Renal cortical epithelial cell (primary cell): ENCODE measurements at places on chromosomes 5 and 9. TPM values are rescaled to one million over a fixed set of nuclear protein-coding genes. Genes with fewer than 3 reads are reported as not detected.

The PTTG1 gene
- total RNA-seq, result 19.9 and 107 TPM in 2 replicates

The EGFLAM gene
- under 0.01 and 7.0 TPM in 2 replicates for total RNA-seq

The TMEM232 gene
- total RNA-seq, result 2.3 and 9.1 TPM in 2 replicates

The FIBCD1 gene
- 0.52 and 7.9 TPM in 2 replicates for total RNA-seq

The WNT8A gene
- not detected in 2 replicates for total RNA-seq

The EFNA5 gene
- 27.8 and 107 TPM in 2 replicates for total RNA-seq

The DMRTA1 gene
- 2.8 and 5.5 TPM in 2 replicates for total RNA-seq

The PCDHGA1 gene
- total RNA-seq, result under 0.01 and 0.80 TPM in 2 replicates

The ZBTB5 gene
- total RNA-seq, result 8.3 and 21.3 TPM in 2 replicates

The SPINK4 gene
- total RNA-seq, result not detected in 2 replicates

The C9orf72 gene
- 7.4 and 7.5 TPM in 2 replicates for total RNA-seq

The NR5A1 gene
- total RNA-seq, result not detected in 2 replicates

The FANCC gene
- 2.8 and 8.6 TPM in 2 replicates for total RNA-seq

The DMRT2 gene
- not detected in 2 replicates for total RNA-seq

- no peak for DNase-seq
Measured at GRCh38 chr5:150289551-150290390, at the start of gene CAMK2A. TSS of gene CAMK2A (minus strand) at chr5:150289773. CDS start at chr5:150289625, 148 bp downstream.

- DNase-seq, result no peak
Measured at GRCh38 chr5:119264186-119264585, 91.6 kb upstream of the TNFAIP8 start.

- peak; percentile 71 for DNase-seq
Measured at GRCh38 chr9:35287987-35288632, 126.3 kb downstream of the UNC13B start.

DNA sequence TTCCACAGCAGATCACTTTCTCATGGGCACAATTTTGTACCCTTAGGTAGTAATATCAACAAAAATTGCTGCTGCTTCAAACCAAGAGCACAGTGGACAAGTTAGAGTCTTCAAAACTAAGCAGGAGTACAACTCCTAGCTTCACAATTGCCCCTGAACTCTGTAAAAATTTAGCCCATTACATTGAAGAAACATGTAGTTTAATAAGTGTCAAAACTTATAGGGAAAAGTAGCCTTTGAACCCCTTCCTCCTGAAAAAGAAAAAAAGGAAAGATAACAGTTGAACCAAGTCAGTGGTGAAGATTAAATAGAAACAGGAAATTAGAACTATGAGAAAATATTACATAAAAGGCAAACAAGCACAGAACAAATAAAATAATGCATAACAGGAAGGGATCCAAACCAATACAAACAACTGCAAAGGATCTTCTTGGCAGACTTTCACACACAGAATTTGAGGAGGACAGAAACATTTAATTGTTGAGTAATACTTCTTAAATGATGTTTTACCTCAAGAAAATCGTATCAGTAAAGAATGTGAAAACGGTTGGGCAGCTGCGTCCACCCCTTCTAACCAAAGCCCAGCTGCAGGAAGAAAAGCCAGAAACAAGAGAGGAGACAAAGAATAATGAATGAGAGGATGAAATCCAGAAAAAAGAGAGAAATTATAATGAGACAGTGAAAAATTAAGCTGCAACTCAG, 636.0 kb downstream of the NR2F1-AS1 start:
- peak; percentile 63 for DNase-seq

GRCh38 chr5:142017832-142018427, 5.1 kb upstream of the GNPDA1 start:
- DNase-seq, result no peak

DNA sequence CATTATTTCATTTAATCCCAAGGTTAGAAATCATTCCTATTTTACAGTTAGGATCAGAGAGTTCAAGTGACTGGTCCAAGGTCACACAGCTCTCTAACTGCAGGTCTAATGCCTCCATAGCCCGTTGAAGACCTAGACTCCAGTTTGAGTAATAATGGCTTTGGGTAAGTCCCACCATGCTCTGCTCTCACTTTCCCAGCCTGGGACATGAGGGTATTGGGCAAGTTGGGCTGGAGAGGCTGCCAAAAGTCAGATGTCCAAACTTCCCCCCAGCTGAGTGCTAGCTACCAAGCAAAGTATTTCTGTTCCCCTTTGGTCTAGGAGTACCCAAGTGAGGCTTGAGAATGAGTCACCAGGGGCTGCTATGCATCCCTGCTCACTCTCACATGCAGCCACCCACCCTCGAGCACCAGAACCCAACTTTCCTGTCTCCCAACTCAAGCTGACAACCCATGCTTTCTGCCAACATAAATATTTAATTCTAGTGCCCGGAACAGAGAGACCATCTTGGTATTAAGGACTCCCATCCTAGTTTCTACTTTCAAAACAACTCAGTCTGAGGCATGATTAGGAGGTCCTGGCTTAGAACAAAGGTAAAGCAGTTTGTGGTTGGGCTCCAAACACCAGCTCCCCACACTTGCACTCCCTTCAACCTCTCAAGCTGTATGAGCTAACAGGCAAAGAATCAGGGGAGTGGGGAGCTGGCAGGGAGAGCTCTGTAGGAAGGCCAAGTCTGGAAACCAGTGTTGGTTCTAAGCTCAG, 236.5 kb upstream of the TRIM32 start:
- DNase-seq, result peak; percentile 98

DNA sequence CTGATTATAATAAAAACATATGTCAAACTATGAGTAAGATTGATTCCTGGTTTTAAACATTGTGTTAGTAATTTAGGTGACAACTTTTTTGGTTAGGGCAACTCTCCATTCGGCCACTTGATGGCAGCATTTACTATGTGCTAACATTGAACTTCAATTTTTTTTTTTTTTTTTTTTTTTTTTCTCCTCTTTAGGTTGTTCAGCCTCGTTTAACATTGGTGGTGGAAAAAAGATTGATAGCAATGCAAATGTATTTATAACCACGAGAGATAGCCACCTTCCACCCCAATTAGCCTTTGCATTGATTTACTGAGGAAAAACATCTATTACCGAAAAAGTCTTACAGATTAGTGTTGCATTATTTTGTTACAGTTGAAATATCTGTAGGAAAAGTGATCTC, 159.1 kb downstream of the CSNK1G3 start:
- DNase-seq, result peak; percentile 47

DNA sequence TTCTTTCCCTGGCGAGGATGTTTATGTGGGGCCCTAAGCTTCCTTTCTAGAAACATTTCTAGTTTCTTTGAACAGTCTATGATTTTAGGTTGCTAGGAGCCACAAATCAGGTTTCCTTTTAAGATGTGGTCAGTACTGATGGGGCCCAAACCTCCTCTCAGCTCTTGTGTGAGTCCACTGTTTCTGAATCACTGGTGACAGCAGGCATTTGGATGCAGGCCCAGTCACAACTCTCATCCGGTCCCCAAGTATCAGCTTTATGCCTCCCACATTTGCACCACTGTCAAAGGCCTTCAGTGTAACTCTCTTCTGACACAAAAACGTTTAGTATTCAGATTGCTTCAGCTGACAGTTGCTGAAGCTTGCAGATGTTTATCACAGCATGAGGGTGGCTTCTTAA, 7.8 kb downstream of the DMRT2 start:
- DNase-seq, result no peak

DNA sequence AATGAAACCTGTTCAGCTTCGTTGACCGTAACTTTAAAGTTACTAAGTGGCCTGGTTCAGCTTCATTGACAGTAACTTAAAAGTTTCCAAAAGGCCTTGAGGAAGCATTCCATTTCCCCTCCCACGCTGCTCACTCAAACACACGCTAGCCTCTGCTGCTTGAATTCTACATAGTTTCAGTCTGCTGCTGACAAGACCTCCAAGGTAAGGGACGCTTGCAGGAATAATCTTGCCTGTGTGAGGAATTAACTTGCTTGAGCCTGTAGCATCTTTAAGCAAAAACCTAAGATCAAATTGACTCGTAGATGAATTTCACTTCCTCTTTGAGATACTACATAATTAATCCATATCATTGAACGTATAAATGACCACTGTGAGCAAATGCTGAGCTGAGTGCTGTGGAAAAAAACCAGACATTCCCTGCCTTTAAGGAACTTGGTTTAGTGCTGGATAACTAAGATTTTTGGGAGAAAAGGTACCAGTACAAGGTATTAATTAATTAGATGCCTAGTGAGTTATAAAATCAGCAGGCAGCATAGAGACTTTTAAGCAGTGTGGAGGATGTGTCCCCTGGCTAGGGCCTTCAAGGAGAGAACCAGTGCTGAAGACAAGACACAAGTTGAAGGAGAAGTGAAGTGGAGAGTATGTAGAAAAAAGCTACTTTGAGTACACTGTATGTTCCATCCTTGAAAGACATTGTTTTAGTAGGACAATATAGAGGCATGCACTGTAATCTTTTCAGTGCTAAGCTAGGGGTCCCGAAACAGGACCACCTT, 39.2 kb downstream of the GRAMD2B start:
- DNase-seq, result peak; percentile 95

GRCh38 chr5:171692107-171692506, 93.5 kb upstream of the SMIM23 start:
- no peak for DNase-seq

- no peak for DNase-seq
Measured at GRCh38 chr5:146078566-146078965, 26.8 kb downstream of the PLAC8L1 start.

GRCh38 chr9:135669616-135670285, 6.6 kb downstream of the LCN9 start:
- no peak for DNase-seq

GRCh38 chr5:81739291-81739690, 11.6 kb downstream of the SSBP2 start:
- no peak for DNase-seq

DNA sequence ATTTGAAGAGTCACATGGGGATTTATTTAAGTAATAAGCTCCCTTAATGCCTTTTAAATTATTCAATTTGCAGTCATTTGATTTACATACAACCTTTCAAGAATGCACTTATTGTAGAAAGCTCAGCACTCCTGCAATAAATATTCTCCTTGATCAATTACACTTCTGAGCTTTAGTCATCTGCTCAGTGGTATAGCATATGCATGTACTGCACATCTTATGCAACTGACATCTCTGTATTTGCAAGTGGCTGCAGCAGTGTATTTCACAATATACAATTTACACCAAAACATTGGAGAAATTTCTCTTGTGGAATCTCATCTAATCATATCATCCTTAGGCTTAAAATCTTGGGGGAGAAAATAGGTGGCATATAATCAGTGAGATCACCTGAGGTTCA, 325.7 kb downstream of the SLF1 start:
- no peak for DNase-seq

DNA sequence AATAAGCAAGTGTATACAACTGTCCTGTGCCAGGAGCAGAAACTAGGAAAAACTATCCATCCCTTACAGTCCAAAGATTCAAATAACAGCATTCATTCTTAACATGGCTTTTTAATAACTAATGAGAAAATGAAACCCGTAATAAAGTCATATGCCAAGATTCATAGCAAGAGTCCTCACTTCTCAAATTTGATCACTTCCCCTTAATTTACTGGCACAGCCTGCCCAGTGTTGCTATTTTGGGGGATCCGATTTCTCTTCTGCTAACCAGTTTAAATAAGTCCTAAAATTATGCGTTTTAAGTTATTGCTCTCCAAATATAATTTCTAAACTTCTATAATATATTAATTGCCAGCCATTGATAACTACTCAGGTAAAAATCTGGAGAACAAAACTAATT, 177.0 kb upstream of the PTGER4 start:
- no peak for DNase-seq

DNA sequence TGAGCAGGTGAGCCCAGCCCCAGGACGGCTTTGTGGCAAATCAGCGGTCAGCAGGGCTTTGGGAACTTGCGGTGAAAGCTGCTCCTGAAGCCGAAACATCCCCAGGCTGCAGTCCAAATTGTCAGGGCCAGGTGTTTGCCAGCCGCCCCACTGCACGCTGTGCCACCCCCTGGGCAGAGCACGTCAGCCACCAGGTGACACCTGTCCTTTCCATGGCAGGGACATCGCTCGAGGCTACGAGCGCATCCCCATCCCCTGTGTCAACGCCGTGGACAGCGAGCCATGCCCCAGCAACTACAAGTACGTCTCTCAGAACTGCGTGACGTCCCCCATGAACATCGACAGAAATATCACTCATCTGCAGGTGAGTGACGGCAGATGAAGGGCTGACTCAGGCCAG, 64.4 kb upstream of the CACNA1B start:
- no peak for DNase-seq

DNA sequence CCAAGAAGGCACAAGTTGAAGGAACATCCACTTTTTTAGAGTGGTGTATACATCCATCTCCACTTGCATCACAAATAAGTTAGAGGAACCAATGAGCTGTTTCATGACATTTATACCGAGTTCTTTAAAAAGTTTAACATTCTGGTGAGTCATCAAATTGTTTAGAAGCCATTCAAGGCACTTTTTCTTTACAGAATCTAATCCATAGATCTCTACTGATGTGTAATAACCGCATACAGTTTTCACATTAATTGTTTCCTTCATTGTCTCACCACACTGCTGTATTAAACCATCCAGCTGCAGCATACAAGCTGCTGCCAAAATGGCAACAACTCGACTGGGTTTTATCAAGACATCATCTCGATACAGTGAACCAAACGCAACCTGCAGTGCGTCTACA, 744 bp downstream of the GMCL2 start:
- no peak for DNase-seq

GRCh38 chr9:13064676-13065075, 214.8 kb downstream of the MPDZ start:
- no peak for DNase-seq

DNA sequence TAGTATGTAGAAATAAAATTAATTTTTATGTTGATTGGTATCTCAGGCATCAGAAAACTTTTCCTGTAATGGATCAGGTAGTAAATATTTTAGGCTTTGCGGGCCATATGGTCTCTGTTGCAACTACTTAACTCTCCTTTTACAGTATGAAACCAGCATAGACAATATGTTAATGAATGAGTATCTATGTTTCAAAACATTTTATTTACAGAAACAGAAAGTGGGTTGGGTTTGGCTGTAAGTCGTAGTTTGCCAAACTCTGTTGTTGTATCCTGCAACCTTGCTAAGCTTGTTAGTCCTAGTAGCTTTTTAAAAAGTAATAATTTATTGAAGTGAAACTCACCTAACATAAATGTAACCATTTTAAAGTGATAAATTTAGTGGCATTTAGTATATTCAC, 132.1 kb downstream of the NR3C1 start:
- no peak for DNase-seq

- DNase-seq, result no peak
Measured at GRCh38 chr9:122040561-122041242, 52.4 kb downstream of the TTLL11 start.

- DNase-seq, result peak; percentile 52
Measured at GRCh38 chr5:9869616-9870288, 239.6 kb upstream of the TAS2R1 start.

DNA sequence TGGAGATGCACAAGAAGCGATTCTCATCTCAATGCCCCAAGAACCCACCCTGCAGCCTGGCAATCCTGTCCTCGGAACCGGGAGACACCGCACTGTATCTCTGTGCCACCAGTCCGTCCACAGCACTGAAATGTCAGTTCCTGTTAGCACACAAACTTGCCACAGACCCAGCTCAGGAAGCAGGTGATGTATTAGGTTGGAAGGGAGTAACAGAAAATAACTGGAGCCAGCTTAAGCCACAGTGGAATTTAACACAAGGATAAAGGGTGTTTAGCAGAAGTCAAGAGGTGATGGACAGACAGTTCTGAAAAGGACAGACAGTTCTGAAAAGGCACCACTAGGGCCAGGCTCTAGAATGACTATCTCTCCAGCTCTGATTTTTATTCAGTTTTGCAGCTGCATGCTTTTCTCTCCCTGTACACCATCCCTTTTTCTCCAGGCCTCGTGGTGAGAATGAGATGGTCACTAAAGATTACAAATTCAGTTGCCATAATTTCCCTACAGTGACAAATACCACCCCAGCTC, 114.4 kb downstream of the ANKRD18B start:
- DNase-seq, result no peak
